ENCODE measurements at places on chromosomes 1 and 21. TPM values are rescaled to one million over a fixed set of nuclear protein-coding genes. Genes with fewer than 3 reads are reported as not detected.

The LCE1F gene
- not detected for polyA plus RNA-seq

The CLCA4 gene
- polyA plus RNA-seq = not detected

The CELA2A gene
- not detected for polyA plus RNA-seq

The NEK7 gene
- 98.2 TPM for polyA plus RNA-seq

The VCAM1 gene
- 0.92 TPM for polyA plus RNA-seq

The CD1B gene
- polyA plus RNA-seq = not detected

The C1orf174 gene
- 35.4 TPM for polyA plus RNA-seq

The PRSS38 gene
- not detected for polyA plus RNA-seq

The DNASE2B gene
- not detected for polyA plus RNA-seq

Data from fibroblast of lung (primary cell).